ENCODE measurements at places on chromosomes 2 and 18.

DNA sequence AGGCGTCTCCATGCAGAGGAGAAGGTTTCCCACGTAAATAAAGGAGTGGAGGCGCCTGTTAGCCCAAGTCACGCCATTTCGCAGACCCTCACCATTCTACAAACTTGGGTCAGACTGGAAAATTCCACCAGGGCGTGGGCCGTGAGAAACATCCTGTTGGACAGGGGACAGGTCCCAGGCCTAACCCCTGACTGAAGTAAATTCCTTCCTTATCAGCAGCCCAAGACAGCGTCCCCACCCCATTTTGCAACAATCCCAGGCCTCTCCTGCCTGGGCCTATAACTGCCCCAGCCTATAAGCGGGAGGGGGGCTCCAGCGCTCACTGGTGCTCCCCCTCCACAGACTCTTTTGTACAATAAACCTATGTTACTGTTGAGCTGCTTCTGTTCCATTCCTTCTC is 57.3 kb upstream of the CBLN2 start:
- DNase-seq, result no peak

- no peak for DNase-seq
Measured at GRCh38 chr18:28816155-28816554, 639.2 kb upstream of the CDH2 start.

DNA sequence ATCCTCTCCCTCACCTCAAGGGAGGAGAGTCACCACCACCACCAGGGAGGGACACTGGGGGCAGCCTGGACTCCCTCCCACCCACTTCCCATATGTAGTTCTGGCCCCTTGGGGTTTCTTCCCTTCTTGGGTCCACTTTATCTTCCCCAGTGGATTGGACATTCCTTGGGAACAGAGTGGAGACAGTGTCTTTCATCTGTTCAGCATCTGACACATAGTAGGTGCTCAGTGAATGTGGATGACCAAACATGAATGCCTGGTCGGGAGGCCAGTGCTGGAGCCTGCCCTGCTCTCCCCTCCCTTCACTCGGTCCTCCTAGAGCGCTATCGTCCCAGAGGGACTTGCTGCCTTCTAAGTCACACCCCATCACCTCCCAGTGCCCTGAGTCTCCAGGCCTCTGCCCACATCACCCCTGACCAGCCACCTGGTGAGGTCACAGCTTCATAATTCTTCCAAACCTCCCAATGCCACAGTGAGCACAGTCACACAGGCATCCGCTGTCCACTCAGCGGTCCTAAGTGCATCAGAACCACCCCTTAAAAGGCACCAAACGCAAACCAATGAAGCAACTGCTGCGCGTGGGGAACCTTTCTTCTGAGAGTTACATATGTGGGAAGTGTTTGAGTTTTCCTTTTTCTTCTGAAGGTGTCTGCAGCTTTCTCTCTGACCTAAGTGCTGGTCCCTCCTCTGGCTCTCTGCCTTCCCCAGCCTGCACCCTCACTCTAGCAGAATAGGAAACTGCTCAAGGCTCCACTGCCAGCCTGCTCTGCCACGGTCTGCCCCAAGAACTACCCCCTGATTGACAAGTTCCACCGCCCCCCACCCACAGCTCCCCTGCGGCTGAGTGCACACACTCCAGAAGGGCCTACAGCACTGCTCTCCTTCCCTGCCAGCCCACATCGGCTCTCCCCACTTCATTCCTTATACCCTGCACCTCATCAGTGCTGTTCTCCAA is 7.2 kb upstream of the SFXN5 start:
- no peak for DNase-seq

GRCh38 chr18:72119082-72119481 is 425.1 kb downstream of the CBLN2 start:
- no peak for DNase-seq

DNA sequence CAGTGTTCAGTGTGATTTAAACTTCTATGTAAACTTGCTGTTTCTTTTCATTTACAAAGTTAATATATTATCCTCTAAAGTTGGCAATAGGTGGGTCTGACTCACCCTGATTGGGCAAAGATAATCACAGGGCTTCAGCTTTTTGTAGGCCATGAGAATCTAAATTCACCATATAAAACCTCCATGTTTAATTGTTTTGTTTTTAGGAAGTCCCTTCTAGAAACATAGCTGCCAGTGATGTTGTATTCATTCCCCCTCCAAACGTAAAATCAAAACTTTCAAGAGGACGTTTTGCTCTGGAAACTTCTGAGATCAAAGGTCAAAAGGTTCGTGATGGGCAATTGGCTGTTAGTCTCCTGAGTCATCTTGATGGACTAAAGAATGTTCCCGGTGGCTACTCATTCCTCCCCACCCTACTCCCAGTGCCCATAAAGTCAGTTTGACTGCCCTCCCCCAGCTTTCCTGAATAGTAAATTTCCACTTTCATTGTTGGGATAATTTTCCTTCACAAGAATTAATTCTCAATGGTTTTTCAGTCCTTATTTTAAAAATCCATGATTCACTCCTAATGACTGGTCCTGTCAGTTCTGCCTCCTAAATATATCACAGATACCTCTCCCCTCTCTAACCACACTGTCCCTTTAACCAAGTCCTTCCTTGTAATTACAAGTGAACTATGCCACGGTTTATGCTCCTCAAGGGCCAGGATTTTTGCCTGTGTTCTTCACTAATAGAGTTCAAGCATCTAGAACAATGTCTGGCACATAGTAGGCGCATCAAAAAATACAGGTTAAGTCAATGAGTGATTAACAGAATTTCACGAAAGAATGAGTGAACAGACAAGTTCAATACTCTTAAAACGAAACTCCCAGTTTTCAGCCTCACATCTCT is 164.4 kb upstream of the VRK2 start:
- DNase-seq, result no peak
